ENCODE measurements at places on chromosomes 2 and 18.

GRCh38 chr18:63648241-63648640, 4.2 kb upstream of the SERPINB4 start:
- DNase-seq: peak; percentile 16

DNA sequence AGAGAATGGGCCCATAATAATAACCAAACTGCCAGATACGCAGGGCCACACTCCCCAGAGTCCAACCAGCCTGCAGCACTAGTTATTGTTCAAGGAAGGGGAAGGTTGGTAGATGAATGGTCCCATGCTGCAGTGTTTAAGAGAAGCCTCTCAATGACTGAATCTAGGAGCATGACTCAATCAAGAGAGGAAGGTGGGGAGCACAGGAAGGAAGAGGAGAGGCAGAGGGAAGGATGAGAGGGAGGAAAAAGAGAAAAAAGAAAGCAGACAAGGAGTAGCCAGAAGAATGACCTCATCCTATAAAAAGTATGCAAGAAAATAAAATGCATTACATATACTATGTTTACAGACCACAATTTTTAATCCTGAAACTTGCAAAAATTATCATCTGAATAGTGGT, 174.5 kb downstream of the TCF4 start:
- no peak for DNase-seq

DNA sequence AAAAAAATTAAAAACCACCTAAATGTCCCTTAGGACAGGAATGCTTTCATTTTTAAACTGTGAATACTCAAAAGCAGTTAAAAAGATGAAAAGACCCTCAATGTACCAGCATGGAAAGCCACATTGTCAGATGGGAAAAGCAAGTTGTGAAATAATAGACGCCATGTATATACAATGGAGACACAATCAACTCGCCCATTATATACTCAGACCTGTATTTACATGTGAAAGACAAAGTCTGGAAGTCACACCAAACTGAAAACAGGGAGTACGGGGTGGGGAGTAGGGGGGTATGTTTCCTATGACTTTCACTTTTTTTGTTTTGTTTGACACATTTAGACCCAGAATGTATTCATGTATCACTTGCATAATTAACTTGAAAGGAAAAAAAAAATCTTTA, 75.6 kb downstream of the CELF4 start:
- no peak for DNase-seq

DNA sequence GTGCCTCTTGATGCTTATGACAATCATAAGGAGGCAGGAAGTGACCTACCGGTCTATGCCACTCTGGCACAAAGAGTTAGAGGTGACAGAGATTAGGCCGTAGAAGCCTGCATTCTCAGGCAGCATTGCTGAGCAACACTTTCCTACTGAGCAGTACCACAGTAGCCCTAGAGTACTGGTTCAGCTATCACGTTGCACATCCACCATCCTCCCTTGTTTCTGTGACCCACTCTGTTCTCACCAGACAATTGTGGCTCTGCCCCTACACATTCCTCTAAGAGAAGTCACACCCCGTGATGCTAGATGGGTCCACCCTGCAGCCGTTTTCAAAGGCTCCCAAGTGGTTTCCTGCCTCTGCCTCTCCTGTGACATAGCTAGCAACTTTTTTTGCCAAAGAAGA, 22.6 kb upstream of the SUCLG1 start:
- DNase-seq: peak; percentile 74

- no peak for DNase-seq
Observed at GRCh38 chr2:16201848-16202247, 261.5 kb downstream of the MYCN start.

GRCh38 chr18:26414901-26415440, 133.4 kb downstream of the KCTD1 start:
- DNase-seq: peak; percentile 43
